NCI-H748 treated with DMSO at 0.1 percent for 48 hours (cell line): ENCODE measurements at places on chromosomes 11 and 22.

- no peak for DNase-seq
These were observed 89.2 kb downstream of the PLEKHA7 start for GRCh38 chr11:16924826-16925560.

GRCh38 chr11:26227301-26227746 lies 104.6 kb upstream of the ANO3 start:
- no peak for DNase-seq

DNA sequence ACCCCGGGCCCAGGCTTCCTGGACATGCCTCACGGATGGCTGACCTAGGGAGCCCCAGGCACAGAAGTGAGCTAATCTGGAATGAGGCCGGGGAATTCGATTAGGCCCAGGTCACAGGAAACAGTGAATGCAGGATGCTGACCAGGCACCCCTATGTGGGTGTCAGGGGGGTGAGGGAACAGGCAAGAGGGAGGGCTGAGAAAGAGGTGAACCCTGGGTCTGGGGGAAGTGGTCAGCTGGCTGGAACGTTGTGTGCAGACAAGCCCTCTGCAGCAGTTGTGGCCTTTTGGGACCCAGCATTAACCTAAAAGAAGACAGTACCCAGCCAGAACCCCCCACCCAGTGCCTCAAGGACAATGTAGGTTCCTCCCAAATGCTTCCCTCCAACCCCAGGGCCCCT lies 8.1 kb downstream of the SERHL2 start:
- no peak for DNase-seq

- DNase-seq: no peak
These were observed 333.3 kb downstream of the GUCY1A2 start for GRCh38 chr11:106684944-106685343.

DNA sequence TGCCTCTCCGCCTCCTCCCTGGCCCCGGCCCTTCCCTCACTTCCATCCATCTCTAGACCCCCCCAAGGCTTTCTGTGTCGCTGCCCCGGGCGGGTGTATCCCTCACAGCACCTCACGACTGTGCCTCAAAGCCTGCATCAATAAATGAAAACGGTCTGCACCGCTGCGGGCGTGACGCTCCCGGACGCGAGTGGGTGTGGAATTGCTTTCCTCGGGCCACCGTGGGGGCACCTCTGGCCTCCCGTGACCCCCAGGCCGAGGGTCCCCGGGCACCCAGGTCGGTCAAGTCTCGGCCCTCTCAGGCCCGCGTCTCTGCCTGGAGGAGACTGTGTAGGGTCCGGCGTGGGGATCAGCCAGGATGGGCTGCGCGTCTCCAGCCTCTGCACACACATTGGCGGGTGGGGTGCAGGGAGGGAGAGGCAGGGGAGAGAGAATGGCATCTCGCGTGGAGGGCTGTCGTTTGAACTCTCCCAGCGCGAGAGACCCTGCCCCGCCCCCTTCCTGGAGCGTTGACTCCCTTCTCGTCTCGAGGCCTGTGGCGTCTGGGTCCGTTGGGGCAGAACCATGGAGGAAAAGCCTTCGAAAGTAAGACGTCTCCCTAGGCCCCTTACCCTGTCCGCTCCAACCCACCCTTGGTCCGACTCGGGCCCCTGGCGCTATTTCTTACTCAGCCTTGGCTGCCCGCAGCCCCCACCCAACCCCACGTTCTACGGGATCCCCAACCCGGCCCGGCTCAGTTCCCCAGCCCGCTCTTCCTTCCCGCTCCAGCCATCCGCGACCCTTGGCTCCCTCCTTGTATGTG lies at the start of gene CATSPERZ:
CATSPERZ (plus strand) TSS at position 512 of the 802 bp plus-strand sequence; CDS start at position 565, 53 bp downstream.
- DNase-seq: peak; percentile 19

DNA sequence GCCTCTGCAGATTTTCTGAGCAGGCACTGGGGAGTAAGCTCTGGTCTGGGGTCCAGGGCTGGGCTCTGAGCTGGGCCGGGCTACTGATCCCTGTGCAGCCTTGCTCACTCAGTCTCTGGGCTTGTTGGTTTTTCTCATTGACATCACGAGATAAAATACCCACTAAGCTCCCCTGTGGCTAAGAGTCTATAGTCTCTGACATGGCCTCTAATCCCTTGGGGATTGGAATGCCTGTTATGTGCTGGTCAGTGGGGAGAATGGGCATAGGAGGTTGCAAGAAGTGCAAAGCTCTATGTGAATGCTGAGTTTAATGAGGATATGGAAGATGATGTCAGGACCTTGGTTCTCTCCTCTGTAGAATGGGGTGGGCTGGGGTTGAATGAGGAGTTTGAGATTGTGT lies 23.3 kb downstream of the ELF5 start:
- DNase-seq: no peak

GRCh38 chr11:61507962-61508861 lies at the start of gene LRRC10B:
Gene LRRC10B (plus strand): TSS chr11:61508749. CDS start chr11:61508999, 250 bp downstream.
- DNase-seq: peak; percentile 85

DNA sequence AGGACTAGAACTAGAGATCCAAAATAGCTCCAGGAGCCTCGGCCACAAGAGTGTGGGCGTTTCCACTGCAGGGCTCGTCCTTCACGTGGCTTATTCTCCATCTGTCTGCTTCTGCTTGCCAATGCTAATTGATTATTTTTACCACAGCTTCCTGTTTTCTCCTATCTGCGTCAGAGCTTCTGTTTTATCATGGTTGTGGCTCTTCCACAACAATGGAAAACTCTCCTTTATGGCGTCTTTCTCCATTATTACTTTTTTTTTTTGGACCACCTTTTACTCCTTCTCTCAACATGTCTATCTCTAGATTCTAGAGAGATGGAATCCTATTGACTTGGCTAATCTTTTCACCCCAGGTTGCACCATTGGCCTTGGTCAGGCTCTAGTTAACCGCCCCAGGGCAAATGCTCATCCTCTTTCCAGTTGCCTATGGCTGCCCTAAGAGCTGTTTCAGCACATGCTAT lies 25.9 kb downstream of the CAT start:
- no peak for DNase-seq

DNA sequence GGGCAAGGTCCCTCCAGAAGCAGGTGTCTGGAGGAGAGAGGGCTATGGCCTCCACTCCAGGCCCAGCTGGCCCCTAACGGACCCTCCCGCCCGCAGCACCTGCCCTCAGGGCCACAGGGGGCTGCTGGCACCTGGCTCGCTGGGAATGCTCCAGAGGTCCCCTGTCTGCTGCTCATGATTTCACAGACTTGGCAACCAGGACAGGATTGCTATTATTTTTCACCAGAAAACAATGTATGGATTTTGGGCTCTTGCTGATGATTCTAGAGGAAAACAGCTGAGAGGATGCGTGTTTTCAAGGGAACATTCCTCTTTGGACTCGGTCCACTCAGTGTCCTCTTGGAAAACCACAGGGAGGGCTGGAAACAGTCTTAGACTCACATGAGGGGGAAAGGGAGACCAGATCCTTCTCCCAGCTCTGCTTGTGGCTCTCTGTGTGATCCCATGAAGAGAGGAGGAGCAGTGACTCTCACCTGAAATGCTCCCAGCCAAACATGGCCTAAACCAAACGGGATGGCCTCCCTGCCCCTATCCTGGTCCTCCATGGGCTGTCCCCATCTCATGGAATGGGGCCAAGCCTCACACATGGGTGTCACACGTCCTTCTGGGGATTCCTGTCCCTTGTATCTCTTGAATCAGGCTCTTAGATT lies 15.8 kb downstream of the MYEOV start:
- no peak for DNase-seq

- DNase-seq: peak; percentile 55
These were observed 452.6 kb downstream of the NELL1 start for GRCh38 chr11:21121991-21122390.

DNA sequence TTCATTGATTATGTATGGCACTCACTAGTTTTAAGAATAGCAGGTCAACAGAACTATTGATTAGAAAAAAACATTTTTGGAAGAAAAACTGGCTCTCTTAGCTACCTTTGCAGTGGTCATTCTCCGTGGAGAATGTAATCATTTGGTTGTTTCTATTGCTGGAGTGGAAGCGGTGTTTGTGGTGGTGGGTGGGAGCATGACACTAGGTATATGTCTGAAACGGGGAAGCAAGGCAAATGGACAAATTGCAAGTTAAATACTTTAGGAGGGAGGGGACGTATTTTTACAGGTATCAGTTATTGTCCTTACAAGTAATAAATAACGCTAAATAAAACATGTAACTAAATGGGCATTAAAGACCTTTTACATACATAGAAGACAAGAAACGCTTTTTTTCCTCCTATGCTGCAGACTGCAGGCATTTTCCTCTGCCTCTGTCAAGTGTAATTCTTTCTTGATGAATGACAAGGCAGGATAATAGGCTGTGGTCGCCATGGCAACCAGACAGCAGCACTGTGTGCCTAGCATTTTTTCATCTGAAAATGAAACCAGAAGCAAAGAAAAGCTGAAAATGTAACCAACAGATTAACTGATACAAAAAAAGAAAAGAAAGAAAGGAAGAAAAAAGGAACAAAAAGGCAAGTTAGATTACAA lies 46.2 kb downstream of the BLID start:
- DNase-seq: peak; percentile 2

DNA sequence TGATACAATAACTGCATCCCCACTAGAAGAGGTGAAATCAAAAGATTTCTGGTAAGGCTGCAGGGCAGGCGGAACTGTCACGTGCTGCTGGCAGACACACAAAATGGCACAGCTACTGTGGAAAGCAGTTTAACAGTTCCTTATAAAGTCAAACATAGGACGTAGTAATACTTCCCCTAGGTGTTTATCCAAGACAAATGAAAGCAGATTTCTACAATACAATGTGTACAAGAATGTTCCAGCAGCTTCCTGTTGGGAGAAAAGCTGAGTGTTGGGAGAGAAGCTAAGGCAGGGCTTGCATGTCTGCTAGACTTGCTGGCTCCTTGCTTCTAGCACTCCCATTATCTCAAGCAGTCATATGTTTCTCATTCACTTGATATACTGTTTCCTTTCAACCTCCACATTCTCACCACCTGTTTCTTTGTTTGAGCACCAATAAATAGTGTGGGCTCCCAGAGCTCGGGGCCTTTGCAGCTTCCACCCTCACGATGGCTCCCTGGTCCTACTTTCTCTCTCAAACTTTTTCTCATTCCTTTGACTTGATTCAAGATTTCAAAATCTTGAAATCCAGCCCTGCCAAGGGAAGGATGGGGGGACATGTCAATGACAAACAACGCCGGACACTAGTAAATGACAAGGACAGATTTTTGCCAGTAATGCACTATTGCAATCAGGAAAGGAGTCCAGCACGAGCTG lies 21.2 kb upstream of the IL17RA start:
- no peak for DNase-seq

GRCh38 chr11:114551060-114551459 lies 8.6 kb downstream of the NXPE1 start:
- no peak for DNase-seq

GRCh38 chr11:35970445-35970844 lies 26.6 kb downstream of the LDLRAD3 start:
- no peak for DNase-seq

- DNase-seq: no peak
These were observed 284.0 kb downstream of the LRRC4C start for GRCh38 chr11:41175304-41175972.

GRCh38 chr11:2864901-2865300 lies 20.7 kb downstream of the CDKN1C start:
- no peak for DNase-seq

DNA sequence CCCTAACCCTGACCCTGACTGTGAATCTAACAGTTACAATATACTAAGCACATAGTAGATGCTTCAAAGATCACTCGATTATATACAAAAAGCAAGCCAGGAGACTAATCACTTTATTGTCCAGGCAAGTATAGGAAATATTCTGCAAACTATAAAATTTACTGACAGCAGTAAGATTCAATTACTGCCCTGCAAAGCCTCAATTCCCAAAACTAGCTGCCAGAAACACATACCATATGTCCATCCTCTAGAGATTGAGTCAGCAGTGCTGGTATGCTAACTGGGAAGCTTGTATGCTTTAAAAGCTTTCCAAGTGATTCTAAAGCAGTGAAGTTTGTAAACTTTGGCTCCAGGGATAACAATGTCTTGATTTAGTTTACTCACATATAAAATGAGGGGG lies 26.1 kb downstream of the CSTF3 start:
- DNase-seq: no peak

- DNase-seq: no peak
These were observed 3.2 kb downstream of the CARNS1 start for GRCh38 chr11:67418476-67419281.

DNA sequence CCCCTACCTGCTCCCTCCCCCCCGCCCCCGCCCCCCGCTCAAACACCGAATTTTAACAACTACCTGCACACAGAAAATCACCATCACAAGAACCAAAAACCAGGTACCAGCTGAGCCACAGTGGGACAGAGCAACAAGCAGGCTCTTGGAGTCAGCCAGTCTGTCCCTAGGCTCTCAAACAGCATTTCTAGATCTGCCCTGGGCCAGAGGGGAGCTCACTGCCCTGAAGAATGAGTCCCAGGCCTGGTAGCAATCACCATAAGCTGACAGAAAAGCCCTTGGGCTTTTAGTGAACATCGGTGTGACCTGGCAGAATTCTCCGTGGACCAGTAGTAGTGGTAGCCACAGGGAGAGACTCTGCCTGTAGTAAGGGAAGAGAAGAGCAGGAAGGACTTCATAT lies 58.3 kb downstream of the C11orf87 start:
- no peak for DNase-seq

DNA sequence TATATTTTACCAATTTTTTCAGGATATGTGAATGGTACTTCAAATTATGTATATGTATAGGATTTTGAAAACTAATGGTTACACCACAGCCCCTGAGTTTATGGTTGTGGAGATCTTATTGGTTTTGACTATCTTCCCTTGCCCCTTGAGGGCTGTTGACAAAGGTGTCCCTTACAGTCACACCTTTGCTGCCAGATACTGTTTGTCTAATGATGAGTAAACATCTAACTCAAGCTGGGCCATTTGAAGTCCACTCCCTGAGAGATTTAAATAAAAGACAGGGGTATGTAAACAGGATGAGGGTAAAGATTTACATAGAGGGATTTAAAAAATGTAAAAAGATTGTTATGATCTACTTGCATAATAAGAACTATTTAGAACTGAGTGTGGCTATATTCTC lies 38.9 kb upstream of the LUZP2 start:
- no peak for DNase-seq

DNA sequence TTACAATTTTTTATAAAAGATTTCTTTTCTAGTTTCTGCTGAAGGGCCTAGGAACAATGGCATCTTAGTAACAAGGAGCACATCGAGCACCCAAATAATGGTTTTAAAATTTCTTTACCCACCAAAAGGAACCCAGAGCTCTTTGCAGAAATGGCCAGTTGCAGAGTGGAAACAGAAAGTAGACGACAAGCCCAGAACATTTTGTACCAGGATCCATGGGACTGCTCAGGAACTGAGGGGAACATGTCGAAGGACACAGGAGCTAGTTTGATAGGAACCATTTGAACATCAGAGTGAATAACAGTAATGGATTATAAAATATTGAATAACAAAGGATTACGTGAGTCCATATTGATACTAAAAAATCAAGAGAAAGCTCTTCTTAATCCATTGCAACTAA lies 17.3 kb downstream of the PANX1 start:
- no peak for DNase-seq
